Fibroblast of lung (primary cell): ENCODE measurements at places on chromosomes 2 and 18.
A peak's percentile ranks its signal among the peaks of the same experiment; 100 is the strongest.

DNA sequence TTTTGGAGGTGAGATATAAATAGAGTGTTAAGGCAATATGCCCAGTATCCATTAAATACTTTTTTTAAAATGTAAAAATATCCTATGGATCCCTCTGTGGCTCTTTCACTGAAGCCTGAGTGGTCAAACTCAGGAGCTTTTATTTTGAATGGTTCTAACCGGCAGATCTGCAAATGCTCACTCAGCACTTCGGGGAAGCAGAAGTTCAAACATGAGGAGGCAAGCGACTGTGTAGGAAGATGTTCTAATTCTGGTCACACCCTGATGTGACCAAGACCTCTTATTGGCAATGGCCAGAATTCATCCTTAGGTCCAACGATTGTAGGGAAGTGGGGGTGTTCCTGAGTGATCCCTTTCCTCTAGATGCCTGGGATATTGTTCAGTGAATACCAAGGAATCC, 168.8 kb downstream of the CDCA7 start:
- DNase-seq = no peak

GRCh38 chr2:9441556-9441955, 18.1 kb downstream of the CPSF3 start:
- peak; percentile 31 for DNase-seq

DNA sequence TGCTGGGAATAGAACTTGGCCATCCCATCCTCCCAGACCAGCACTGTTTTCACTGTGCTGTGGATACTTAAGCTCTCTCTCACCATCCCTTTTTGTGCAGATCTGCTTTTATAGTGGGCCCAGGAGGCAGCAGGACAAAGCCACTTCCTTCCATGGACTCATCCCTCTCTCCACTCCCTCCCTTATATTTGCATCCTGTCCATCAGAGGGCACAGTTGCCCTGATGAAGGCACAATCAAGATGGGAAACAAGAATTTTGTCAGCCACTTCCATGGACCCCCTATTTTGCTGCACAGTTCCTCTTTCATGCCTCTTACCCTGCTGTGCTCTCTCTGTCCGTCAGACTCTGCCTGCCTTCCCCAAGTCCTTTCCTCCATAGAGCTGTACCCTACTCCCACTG, 338.7 kb downstream of the HRH4 start:
- DNase-seq = no peak

GRCh38 chr2:44533508-44533907, 171.8 kb downstream of the CAMKMT start:
- DNase-seq = no peak

DNA sequence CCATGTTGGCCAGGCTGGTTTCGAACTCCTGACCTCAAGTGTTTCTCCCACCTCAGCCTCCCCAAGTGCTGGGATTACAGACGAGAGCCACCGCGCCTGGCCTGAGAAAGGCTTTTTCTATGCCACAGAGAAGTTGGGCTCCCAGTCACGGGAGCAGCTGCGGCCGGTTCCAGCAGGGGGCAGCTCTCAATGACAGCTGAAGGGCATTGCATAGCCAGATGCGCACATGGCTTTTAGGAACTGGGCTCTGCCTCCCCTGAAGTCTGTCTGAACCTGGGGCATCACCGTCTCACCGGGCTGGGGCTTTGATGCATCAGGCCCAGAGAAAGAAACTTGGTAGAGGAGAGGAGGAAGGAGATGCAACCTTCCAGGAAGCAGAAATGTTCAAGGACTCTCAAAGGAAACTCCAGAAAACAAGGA, 84.2 kb upstream of the LAPTM4A start:
- peak; percentile 76 for DNase-seq

DNA sequence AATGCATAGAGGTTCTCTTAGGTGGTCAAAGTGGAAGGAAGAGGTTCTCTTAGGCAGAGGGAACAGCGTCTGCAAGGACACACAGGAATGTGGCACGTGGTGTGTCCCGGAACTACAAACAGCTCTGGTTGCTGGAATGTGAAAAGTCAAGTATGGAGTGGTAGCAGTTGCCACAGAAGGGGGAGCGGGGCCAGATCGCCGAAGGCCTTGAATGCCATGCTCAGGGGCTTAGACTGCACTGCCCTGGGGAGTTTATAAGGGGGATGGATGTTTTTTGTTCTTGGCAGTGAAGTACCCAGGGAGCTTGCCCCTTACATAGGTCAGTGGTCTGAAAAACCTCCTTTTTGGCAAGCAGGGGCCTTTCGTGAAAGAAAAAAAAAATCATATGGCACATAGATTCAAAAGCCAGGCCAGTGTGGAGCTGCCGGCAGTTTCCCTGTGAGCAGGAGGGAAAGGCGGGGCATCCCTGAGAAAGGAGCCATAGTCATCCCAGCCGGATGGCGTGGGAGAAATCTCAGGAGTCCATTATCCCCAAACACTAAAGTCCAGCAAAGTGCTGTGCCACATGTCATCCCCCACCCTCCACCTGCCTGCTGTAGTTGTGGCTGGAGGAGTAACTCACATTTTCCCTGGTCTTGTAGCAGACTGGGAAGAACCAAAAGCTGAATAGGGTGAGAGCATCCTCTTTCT, 45.4 kb downstream of the GORASP2 start:
- no peak for DNase-seq

DNA sequence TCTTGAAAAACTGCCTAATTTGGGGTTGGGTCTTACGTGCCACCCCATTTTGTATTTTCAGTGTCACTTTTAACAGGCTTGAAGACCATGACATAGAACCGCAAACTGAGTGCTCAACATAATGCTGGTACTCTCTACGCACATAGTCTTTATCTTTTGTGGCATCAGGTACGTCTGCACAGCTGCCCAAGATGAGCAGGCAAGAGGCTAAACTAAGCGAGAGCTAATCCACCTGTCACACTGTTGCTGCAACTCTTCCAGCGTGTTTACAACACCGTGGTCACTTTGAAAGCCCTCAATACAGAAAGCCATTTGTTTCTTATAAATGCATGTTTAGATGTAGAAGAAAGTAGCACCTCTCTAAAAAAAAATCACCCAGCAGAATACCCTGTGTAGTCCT, 270.0 kb upstream of the TCF4 start:
- DNase-seq = no peak

DNA sequence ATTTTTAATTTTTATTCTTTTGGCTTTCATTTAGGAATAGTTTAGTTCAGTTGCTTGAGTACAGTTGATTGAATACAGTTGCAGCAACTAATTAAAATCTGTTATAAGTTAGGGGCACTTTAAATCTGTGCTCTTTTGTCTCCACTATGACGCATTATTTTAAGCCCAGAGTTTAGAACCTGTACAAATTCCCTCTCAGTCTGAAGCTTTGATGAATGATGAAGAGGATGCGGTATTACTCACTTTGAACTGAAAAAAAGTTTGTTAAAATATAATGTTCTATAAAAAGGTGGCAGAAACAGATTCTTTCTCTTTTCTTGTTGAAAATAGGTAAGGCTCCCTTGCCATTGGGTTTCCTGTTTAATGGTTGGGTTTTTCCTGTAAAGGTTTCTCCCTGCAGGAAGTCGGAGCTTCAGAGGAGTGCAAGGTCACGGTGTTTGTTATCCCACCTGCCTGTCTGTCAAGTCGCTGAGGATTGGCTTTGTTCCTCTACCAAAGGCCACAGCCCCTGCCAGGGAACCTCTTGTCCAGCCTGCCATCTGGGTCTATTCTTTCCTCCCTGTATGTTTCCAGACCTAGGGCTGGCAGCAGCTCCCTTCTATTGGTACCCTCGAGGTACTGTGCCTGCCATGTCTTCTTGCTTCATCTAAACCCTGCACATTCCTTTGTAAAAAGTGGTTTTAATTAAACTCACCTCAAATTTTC, 43.8 kb upstream of the FN1 start:
- DNase-seq = no peak

DNA sequence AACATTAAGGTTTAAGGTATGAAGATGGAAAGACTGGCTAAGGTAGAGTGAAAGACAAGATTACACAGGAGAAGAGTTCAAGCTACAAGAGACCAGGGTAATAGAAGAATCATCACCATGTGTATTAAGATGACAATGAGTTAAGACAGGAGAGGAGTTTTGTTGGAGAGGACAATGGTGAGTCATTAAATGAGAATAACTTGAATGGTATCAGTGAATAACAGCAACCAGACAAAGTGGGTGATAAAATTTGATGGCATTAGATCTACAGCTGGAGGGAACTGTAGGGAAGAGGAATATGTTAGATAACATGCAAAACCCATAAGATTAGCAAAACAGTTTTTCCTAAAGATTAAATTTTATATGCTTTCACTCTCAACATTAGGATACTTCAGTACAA, 18.8 kb upstream of the ENOSF1 start:
- DNase-seq = no peak

- DNase-seq = no peak
These were observed 22.6 kb downstream of the MRPL44 start for GRCh38 chr2:223979730-223980396.

GRCh38 chr2:37982147-37982582, 57.1 kb downstream of the RMDN2 start:
- peak; percentile 81 for DNase-seq

GRCh38 chr18:58466636-58467205, 162.2 kb downstream of the ALPK2 start:
- no peak for DNase-seq

DNA sequence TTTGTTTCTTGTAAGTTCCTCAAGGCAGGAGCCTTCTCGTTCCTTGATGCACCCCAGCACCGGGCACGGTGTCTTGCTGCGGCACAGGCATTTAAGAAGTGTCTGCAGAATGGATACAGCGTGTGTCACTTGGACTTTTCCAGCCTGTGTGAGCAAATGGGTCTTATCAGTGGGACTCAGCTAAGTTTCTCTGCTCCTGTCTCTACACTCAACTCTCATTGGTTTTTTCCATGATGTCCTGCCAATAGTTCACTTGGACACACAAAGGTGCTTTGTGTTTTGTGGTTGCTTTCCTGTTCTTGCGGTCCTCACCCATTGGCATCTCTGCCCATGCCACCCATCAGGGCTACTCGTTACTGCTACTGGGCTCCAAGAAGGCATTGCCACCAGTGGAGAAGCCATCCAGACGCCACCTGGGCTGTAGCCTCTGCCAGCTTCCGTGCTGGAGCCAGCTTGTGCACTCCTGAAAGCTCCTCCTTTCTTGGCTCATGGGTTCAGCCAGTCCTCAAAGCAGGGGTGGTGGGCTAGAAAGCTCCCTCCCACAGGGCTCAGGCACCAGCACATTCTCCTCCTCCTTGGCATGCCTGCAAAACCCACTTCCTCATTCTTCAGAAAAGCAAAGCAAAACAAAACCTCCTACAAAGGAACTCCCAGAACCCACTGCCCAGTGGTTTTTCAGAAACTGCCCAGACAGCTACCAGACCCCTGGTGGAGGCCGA, 41.4 kb downstream of the IL1R2 start:
- DNase-seq = peak; percentile 91

DNA sequence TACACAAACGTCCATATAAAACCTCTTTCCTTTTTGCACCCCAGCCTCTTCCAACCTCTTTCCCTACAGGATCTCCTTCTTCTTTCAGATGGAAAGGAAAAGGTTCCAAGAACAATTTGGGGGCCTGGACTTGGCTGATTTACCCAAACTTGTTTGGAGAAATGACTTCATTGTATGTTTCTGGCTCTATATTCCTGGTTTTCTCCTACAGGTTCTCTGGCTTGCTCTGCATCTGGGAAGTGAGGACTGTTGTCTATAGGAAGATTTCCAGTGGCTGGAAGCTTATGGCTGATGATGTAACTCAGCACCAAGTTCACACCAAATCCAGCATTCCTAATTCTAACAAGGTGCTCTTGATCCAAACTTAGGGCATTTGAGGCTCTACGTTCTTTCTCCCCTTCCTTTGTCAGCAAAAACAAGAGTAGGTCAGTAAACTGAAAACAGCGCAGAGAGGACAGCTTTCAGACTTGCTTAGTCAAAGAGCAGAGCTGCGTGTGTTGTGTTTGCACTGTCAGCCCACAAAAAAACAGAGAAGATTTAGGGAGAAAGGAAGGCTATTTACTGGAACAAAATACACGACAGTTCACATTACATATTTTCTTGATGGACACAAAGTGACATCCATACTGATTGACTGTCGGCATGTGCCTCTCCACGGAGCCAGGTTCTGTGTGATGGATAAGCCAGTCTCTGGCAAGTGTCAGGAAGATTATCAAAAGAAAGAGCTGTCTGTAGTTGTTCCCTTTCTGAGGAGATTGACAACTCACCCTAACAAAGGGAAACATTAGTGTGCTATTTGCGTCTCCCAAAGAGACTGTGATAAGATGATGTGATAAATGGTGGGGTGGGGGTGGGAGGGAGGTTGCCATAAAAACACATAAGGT, 39.7 kb downstream of the CDCA7 start:
- DNase-seq = no peak

- no peak for DNase-seq
These were observed 33.5 kb downstream of the MGAT5 start for GRCh38 chr2:134287323-134287722.

DNA sequence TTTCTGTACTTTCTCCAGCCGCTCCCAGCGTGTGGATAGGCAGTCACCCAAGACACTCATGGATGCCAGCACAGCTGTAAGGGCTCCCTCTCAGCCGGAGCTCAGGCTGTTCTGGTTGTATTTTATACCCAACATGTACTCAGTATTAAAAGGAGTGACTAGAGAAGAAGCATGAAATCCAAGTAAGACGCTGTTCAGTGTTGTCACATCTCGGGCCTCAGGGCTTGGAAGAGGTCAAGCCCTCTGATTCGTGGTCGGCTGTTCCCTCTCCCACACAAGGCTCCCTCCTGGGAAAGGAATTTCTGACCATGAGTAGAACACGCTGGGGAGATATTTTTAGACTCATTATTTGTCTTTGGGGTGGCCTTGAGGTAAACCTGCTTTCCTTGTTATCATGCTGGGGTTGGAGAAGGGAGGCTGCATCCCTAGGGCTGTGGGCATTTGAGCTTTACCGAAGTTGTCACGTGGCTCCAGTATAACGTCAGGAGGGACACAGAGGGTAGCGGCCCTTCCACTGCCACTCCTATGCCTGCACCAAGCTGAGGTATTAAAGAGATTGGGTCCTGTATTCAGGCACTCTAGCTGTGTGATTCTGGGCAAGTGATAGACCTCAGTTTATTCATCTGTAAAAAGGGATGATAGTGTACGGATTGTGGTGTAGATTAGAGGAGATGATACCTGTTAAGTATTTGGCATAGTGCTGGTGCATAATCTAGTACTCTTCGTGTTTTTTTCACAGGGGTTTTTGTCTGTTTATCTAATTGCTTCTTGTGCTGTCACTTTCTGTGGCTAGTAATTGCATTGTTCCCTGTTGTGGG, 34.1 kb downstream of the HK2 start:
- DNase-seq = peak; percentile 78

DNA sequence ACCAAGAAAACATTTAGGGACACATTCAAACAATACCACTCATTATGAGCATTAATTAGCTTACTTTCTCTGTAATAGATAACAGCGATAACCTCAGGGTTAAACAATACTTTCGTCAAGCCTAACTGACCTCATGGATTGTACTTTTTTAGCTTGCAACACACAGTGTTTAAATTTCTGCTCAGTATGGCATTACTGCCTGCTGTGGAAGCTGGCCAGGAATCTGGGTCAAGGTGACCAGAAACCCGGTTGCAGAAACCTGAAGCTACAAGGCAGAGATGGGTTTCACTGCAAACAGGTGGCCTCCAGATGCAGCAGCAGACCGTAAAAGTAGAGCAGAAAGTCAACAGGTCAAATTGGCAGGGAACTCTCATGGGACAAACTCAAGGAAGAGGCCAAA, 123.8 kb upstream of the FHL2 start:
- no peak for DNase-seq

GRCh38 chr18:2636126-2636631, 19.3 kb upstream of the SMCHD1 start:
- no peak for DNase-seq

- DNase-seq = no peak
These were observed 57.3 kb downstream of the ARHGAP25 start for GRCh38 chr2:68791914-68792313.
